ENCODE measurements at places on chromosomes 13 and 19.

DNA sequence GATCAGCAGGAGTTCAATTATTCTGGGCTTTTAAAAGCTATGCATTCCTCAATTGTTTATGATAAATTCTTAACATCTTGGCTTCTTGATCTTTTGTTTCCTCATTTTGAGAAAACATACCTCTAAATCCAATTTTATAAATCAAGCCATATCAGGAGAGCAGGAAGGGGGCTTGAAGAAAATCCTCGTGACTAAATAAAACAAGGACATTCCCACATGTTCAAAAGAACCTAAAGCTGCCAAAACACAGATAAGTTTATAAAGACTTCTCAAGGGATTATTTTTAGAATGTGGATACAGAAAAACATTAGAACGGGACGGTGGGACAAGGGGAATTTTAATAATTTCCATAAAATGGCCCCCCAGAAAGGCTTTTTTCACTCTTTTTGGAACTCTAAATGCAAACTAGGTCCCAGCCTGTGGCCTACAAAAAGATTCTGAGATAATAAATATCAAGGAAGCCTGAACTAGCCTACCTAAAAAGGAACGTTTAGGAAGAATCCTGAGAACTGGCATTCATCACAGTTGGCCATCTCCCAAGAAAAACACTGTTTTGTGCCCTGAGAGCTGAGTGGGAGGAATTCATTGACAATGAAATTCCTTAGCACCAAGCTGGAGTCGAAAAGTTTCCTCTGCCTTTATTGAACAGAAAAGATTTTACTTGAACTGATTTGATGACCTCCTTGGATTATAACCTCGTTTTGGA lies 30.1 kb downstream of the ZAR1L start:
- peak; percentile 28 for DNase-seq

GRCh38 chr13:22141716-22142115 lies 470.8 kb downstream of the FGF9 start:
- no peak for DNase-seq

- no peak for DNase-seq
Measured at GRCh38 chr13:48615049-48615448, 38.7 kb upstream of the CYSLTR2 start.

- DNase-seq, result peak; percentile 56
Measured at GRCh38 chr19:39409208-39410016, 2.8 kb downstream of the ZFP36 start.
